Lower lobe of right lung (tissue), 2 donors: ENCODE measurements at places on chromosomes 16 and 17.
A peak's percentile ranks its signal among the peaks of the same experiment; 100 is the strongest.

GRCh38 chr17:74637926-74638325 lies 14.4 kb upstream of the CD300E start:
- DNase-seq, result no peak

GRCh38 chr17:6097005-6097279 lies 26.8 kb downstream of the WSCD1 start:
- peak; percentile 20 for DNase-seq

GRCh38 chr16:82129881-82130280 lies 40.1 kb downstream of the MPHOSPH6 start:
- no peak for DNase-seq

GRCh38 chr17:81713556-81714411 lies 1.7 kb downstream of the SLC25A10 start:
- DNase-seq, result no peak

- DNase-seq, result no peak
Observed at GRCh38 chr16:30407804-30408534, 563 bp downstream of the ZNF771 start.

DNA sequence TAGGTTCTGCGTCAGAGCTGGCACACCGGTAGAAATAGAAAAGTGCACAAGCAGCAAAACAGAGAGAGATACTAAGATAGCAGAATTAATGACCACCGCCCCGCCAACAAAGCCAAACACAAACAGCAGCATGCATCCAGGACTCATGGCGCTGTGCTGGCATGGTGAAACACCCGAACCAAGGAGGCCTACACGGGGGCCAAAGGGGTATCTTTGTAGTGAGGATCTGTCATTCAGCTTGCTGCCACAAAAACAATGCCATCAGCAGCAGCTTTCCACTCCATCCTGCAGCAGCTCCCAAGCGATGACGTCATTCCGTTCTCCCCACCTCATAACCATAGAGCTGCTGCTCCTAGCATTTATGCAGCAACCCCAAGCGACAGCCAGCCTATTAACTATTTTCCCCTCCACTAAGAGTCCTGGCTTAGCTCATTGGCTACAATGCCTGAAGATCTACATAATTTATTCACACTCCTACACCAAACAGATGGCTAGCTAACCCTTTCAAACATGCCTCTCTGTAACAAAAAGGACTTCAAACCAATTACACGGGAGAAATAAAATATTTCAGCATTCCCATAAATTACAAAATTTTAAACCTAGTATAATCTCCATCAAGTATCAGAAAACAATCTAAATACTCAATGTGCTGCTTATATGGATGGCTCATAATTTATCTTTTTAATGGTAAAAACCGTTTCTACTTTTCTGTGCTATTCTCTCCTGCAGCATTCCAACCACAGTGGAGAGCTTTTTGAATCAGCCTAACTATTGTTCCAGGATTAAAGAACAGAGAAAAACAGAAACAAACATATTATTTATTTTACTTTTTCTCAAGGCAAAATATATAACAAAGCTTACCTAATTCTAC lies 73.9 kb downstream of the SPAG9 start:
- no peak for DNase-seq

- DNase-seq, result no peak
Observed at GRCh38 chr16:21192991-21193390, 18.4 kb downstream of the ZP2 start.

GRCh38 chr16:8184854-8185253 lies 405.5 kb downstream of the TMEM114 start:
- no peak for DNase-seq

DNA sequence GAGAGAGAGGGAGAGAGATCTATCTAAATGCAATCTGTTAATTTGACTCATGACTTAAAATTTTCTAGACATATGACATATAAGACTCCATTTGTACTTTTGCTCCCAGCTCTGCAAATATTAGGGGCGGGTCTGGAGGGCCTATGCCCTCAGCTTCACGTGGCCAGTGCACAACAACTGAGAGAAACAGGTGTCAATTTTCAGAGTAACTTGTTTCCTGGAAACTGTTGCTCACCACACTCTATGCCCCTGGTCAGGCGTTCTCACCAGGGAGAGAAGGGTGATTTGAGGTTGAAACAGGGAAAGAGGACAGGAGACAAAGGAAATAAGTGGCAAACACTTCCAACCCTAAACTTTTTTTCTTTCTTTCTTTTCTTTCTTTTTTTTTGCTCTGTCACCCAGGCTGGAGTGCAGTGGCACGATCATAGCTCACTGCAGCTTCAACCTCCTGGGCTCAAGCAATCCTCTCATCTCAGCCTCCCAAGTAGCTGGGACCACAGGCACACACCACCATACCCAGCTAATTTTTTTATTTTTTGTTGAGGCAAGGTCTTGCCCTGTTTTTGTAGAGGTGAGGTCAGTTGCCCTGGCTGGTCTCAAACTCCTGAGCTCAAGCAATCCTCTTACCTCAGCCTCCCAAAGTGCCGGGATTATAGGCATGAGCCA lies 270.0 kb downstream of the SLC39A11 start:
- no peak for DNase-seq

DNA sequence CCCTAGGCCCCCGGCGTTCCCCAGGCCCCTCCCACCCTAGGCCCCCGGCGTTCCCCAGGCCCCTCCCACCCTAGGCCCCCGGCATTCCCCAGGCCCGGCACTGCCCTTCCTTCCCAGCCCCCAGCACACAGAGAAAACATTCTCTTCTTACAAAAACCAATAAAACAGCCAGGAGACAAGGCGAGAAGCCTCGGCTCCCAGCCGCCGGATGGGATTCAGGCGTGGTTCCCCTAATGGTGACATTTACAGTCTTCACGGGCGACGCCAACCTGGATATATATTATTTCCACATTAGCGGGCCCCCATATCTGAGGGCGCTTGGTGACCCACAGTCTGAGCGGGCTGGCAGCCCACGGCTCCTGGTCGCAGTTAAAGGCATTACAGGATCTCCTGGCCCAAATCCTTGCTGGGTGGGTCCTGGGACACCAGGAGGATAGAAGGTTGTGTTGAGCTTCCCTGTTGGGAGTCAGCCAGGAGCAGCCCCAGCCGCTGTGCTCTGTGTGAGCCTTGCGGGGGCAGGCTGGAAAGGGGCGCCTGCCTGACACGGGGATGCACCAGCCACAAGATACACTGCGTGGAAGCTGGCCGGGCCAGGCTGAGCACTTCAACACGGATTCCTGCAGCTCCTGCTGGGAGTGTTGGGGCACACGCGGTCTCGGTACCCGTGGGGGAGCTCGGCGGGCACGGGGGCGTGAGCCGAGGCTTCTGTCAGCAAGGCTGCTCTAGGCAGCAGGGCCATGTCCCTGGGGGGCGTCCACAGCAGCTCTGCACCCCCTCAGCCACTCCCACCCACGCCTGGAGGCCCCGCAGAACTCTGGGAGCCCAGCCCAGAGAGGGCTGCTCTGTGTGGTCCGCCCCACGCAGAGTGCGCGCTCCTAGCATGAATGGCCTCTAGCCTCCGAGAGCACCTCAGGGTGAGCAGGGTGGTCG lies 83.7 kb downstream of the LMF1 start:
- DNase-seq, result peak; percentile 39

DNA sequence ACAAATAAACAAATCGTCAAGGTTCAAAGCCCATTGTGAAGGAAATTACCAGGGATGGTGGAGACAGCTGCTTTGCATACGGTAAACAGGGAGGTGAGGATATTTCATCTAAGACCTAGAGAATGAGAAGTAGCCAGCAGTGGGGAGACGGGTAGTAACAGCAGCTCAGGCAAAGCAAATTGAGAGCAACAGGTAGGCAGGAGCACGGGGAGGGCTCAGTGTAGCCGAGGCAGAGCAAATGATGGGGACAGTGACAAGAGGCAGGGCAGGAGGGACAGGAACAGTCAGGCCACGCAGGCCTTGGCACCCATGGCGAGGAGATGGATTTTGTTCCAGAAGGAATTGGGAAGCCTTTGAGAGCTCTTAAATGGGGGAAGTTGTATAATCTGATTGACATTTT lies 29.0 kb upstream of the SBK1 start:
- no peak for DNase-seq

GRCh38 chr17:68432086-68432864 lies 25.0 kb downstream of the WIPI1 start:
- DNase-seq, result no peak

GRCh38 chr16:17225541-17225940 lies 245.2 kb downstream of the XYLT1 start:
- no peak for DNase-seq

- no peak for DNase-seq
Observed at GRCh38 chr17:63232565-63233310, 213.4 kb downstream of the CYB561 start.

GRCh38 chr16:75204410-75204758 lies 2.6 kb downstream of the CTRB2 start:
- DNase-seq, result peak; percentile 24

- DNase-seq, result no peak
Observed at GRCh38 chr17:49123061-49123460, 9.5 kb upstream of the B4GALNT2 start.

- no peak for DNase-seq
Observed at GRCh38 chr17:35295686-35296085, 52.8 kb downstream of the SLFN5 start.

DNA sequence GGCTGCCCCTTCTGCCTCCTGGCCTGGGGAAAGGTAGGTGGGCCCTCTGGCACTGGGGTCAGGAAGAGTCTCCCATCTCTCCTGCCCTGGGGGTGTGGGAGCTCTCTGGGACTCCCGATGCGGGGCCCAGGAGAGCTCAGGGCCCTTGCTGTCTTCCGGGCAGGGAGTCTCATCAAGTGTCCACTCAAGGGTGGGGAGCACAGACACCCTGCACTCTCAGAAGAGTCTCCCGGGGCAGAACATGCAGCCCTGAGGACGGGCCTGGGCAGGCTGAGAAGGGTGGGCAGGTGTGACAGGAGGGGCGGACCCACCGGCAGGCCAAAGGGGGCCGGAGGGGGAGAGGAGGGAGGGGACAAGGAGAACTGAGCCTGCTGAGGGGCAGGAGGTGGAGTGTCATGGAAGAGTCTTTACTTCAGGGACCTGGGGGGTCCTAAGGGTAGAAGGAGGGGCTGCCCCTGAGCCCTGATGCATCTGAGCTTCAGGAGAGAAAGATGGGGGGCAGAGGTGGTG lies 8.4 kb upstream of the PKMYT1 start:
- no peak for DNase-seq

GRCh38 chr17:28225867-28226266 lies 93.1 kb upstream of the TMEM97 start:
- DNase-seq, result no peak

GRCh38 chr17:60159479-60159866 lies 9.7 kb downstream of the CA4 start:
- DNase-seq, result no peak

GRCh38 chr17:37220607-37220953 lies 155.2 kb upstream of the C17orf78 start:
- DNase-seq, result no peak

- no peak for DNase-seq
Observed at GRCh38 chr16:66484453-66485213, 57.5 kb downstream of the BEAN1 start.

DNA sequence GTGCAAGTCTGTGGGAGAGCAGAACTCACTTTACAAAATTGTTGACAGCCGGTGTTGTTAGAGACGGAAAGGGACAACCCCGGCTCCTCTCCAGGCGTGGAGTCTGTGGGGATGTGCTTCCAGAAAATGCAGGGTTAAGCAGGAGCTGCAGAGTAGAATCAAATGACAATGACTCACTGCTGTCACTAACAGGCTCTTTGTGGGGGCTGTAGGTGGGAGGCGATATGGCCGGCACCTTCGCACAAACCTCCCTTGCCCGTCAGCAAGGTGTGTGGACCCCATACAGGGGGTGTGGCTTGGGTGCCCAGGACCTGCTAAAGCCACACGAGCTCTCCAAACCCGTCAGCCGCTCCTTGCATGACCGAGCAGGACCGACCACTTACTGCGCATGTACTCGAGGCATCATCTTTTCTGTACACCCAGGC lies 5.8 kb downstream of the PDK2 start:
- DNase-seq, result peak; percentile 48

- DNase-seq, result no peak
Observed at GRCh38 chr17:18919963-18920362, 32.0 kb upstream of the SLC5A10 start.

DNA sequence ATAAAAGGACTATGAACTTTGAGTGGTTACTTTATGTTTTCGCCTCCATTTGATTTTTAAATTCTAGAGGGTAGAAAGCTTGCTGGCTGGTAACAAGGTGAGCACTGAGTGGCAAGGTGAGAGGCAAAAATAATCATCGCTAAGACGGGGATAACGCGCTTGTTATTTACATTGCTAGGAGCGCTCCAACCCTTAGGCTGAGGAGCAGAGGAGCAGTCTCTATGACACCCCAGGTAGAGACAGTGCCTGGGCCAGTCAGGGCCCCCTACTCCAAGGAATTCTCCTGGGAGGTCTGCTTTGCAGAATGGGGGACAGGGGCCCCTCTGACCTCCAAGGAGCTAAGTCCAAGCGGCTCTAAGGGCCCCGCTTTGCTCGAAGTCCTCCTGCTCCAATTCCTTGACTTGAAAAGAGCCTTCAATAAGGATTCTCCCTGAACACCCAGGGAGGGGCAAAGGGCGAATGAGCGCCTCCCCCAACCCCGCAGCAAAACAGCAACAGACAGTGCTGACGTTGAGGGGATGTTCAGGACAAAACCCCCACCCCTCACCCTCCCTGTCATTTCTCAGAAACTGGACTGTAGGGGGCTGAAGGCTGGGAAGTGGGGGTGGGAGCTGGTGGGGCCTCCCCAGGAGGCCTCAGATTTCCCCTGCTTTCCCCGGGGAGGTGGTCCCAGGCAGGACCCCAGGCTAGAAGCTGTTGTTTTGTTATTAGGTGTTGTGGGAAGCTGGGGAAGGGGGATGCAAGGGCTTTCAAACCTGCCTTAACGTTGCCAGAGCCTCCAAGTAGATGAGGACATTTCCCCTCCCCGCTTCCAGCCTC lies 10.2 kb upstream of the FOXF1 start:
- DNase-seq, result no peak

DNA sequence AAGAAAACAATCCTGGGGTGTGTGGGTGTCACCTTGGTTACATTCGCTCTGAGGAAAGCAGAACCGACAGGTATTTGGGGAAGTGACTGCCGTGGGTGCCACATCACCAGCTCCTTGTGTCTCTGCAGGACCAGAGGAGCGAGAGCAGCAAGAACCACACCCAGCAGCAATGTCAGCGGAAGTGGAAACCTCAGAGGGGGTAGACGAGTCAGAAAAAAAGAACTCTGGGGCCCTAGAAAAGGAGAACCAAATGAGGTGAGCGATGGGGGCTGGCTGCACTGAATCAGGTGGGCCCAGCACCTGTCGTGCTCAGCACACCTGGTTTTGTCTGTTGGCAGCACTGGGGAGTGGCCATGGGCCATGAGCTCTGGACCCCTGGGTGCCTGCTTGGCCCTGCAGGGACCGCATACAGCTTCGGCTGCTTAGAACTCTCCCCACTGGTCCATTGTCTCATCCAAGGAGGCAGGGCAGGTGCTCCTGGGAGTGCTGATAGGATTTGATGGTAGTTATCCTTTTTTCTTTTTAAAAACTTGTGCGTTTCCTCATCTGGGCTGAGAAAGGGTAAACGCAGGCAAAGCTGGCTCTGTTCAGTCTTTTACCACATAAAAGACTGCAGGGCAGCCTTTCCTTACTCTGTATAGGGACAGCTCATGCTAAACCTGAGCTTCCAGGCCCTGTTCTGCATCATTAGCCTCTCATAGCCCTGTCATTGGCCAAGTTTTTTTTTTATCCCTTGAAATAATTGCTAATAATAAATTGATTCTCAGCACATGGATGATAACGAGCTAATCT lies 29.4 kb downstream of the HMOX2 start:
- peak; percentile 80 for DNase-seq
